ENCODE measurements at places on chromosomes 6 and 20.

DNA sequence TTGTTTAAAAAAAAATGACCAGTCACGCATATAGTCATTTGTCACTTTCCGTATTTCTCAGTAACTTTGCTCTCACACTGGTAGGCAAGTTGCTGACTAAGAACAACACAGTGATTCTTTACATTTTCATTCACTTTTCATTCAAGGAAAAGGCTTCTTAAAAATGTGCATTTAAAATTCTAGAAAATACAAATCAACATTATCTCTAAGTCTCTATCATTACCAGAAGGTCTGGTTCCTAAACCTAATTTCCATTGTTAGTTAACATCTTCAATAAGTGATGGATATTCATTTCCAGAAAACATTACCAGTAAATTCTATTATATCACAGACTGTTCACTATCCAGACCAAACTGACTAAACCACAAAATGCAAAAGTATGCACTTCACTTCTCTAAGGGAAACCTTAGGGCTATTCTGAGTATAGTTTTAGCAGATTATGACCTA, 115.3 kb downstream of the AHI1 start:
- no peak for DNase-seq

DNA sequence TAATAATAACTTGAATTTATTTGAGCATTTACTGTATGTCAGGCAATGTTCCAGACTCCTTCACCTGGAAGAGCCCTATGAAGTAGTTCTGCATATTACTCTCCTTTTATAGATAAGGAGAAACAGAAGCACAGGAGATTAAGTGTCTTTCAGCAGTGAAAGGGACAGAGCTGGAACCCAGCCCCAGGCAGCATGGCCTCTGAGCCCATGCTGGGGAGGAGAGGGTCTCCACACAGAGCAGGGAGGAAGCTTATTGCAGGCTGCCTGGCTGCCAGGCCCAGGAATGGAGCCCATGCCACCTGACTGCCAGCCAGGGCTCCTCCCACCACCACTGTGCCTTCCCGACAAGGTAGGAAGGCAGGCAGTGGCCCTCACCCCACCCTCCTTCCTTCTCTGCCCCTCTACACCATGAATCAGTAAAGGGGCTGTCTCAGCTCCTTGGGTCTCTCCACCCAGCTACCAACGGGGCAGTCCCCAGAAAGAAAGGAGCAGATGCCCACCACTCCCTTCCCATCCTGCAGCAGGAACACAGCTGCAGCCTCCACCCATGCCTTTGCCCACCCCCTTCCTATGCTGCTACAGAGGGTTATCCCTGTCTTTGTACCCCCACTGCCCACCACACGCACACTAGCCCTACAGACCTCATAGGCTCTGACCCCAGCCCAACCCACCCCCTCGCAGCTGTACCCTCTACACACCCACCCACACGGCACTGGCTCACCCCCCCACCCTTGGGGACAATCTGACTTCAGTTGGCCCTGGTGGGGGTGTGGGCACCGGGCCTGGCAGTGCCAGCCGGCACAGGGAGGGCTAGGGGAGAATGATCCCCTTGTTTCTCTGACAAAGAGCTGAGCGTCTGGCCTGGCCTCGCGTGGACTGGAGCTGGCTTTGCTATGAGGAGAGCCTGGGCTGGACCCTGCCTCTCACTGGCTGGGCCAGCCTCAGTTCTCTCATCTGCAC, 41.8 kb downstream of the TFEB start:
- no peak for DNase-seq

DNA sequence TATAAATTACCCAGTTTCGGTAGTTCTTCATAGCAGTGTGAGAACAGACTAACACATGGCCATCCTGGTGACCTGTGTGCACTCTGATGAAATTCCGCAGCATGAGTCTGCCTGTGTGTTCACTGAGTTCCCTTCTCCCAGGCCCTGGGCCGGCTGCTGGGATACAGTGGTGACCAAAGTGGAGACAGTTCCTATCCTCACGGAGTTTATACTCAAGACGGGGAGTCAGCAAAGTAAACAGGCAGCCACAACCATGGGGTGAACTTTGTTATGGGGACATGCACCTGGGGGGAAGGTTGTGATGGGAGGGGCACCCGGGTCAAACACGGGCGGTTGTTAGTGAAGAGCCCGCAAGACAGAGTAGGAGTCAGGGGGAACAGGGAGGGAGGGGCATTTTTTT, 202.0 kb downstream of the CDH4 start:
- DNase-seq: no peak

DNA sequence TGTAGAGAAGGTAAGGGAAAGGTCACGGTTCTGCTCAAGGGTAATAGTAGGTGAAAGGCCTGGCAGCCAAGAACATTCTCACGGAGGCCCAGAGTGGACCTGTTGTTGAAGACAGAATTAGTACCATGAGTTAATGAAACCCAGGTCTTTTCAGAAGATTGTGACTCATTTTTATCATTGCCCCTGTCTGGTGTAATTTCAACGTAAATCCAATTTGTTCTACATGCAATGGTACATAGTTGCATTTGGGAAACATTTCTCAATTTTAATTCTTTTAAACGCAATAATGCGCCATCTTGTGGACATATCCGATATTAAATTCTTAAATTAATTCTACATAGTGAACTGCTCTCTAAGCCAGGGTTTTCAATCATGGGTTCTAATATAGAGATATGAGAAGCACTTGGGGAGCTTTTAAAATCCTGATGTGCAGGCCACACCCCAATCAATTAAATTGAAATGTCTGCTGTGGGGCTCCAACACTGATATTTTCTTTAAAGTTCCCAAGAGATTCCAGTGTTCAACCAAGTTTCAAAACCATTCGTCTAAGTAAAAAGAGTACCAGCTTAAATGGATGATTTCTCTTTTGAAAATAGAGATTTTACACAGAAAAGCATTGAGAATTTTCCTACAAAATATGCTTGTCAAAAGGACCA, 257.4 kb downstream of the PLCB1 start:
- DNase-seq: peak; percentile 25

DNA sequence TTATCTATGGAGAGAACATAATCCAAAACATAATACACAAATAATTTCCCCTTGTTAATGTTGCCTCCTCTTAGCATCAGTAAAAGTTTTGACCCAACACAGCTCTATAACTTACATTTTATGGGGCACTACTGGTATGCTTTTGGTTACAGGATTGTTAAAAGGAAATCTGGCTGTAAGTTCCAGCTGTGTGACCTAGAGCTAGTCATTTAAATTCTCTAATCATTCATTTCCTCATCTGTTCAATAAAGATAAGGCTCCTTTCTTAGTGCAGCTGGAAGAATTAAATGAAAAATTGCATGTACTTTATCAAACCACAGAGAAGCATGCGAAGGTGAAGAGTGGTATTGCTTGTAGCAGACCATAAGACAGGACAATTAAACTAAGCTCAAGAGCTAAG, 4.6 kb downstream of the SLC17A2 start:
- DNase-seq: no peak

- DNase-seq: no peak
Measured at GRCh38 chr6:135192256-135193174, 11.4 kb downstream of the MYB start.

GRCh38 chr6:43746613-43747102, 23.4 kb upstream of the VEGFA start:
- DNase-seq: no peak

DNA sequence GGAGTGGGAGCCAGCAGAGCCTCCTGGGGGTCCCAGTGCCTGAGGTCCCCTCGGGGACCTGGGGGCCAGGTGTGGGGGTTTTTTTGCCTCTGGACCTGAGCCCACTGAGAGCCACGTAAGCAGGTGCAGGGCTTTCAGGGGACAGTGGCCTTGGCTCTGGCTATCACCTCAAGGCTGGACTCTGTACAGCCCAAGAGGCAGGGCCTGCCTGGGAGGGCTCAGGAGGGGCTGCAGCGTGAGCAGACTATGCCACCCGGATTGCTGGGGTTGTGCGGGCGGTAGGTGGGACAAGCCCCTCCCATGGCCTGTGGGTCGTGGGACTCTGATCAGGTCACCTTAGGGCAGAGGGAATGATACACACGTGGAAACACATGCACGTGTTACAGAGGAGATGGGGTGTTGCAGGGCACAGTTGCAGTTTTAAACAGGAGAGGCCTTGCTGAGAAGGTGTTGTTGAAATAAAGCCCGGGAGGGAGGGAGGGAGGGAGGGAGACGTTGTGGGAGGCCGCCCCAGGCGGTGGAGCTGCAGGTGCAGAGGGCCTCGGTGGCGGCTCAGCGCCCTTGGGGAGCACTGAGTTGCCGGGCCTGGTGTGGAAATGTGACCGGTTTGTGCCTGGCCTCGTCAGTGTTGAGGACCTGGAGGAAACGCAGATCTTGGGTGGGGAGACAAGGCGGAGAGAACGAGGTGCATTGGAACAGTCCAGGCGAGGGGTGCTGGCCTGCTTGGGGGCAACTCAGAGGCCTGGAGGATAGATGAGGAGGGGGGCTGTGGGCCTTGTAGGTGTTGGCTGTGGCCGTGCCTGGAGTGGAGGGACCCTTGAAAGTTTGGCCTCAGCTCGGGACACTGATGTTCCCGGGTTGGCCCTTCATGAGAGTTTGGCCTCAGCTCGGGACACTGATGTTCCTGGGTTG, 2.3 kb downstream of the TCEA2 start:
- DNase-seq: no peak

- peak; percentile 76 for DNase-seq
Measured at GRCh38 chr6:7137335-7138045, 29.7 kb downstream of the RREB1 start.

- DNase-seq: no peak
Measured at GRCh38 chr6:39608652-39609345, 116.4 kb downstream of the KIF6 start.

- DNase-seq: no peak
Measured at GRCh38 chr6:39521958-39522357, 199.5 kb upstream of the KCNK16 start.

- peak; percentile 93 for DNase-seq
Measured at GRCh38 chr6:142874676-142875075, 70.3 kb downstream of the HIVEP2 start.

GRCh38 chr6:158313989-158314388, 1.7 kb downstream of the TULP4 start:
- no peak for DNase-seq

DNA sequence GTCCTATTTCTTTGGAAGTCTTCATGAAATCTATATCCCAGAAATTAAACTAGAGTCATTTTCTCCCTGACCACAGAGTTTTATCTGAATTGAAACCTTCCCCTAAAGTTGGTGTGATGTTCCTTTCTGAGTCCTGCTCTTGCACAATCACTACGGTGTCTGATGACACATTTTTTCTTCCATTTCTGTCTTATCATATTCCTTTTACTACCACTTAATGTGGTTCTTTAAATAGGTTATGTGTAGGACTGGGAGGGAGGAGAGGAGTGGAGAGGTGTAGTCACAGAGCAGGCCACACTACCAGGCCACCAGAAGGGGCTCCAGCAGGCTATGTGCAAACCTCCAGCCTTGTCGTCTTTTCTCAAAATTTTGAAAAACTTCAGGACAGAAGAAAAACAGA, 39.7 kb upstream of the ATXN1 start:
- DNase-seq: no peak

GRCh38 chr6:90065173-90065572, 170.9 kb downstream of the GJA10 start:
- peak; percentile 47 for DNase-seq

- peak; percentile 84 for DNase-seq
Measured at GRCh38 chr6:6696867-6697531, 108.5 kb downstream of the LY86 start.

DNA sequence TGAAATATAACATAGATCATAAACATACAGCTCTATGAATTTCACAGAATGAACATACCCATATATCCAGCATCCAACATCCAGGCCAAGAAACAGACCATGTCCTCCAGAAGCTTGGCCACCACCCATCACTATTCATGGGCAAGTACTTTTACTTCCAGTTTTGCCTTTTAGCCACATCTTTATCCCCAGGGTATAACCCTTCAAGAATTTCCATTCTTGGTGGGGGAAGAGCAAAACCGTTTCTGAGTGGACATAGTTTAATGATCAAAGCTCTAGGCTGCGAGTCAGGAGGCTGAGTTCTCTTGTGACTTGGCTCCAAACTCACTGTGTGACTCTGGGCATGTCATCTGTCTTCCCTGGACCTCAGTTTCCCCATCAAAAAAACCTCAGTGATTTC, 78.3 kb downstream of the STK35 start:
- no peak for DNase-seq

GRCh38 chr6:168045141-168045691, 33.8 kb downstream of the FRMD1 start:
- DNase-seq: no peak

GRCh38 chr6:69311888-69312287, 484.9 kb downstream of the LMBRD1 start:
- peak; percentile 30 for DNase-seq

DNA sequence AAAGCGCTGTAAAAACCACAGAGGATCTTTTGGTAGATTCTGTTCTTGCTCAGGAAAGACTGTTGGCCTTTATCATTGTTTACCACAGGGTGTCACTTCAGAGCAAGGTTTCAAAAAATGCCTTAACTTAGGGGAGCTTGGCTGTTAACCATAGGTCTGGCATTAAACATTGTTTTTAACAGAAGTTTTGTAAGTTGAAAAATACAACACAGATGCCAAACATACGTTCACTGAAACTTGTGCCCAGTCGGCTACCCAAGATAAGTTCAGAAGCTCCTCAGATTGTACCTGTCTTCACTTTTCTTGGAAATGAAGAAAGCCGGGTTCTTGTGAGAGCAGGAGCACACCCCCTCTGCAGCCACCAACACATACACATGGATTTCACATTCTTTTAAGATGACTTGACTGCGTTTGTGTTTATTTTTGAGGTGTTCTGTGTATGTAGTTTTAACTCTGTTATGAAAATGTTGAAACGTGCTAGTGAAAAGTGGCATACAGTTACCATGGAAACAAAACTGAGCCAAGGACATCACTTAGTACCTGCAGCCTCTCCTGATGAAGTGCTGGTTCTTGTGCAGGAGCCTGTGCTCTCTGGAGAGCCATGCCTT, 64.9 kb downstream of the SYCP2L start:
- peak; percentile 54 for DNase-seq

- DNase-seq: no peak
Measured at GRCh38 chr6:118589649-118590365, 41.7 kb downstream of the PLN start.

- peak; percentile 46 for DNase-seq
Measured at GRCh38 chr6:44349904-44350649, 7.6 kb downstream of the SPATS1 start.

GRCh38 chr6:82197784-82198183, 49.8 kb downstream of the IBTK start:
- no peak for DNase-seq

DNA sequence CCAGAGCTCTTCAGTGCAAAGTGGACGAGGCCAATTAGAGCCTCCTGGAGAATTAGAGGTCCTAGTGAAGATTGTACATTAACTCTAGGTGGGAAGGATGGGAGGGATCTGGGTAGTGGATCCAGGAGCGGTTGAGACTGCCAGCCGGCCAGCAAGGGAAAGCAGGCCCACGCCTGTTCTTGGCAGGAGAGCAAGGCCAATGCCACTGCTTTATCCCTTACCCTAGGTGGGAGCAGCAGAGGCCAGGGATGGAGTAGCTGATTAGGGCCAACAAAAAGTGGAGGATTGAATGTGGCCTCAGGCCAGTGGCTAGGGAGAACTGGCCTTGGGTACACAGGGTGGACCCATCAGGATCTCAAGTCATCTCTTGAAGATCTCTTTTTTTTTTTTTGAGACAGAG, 3.7 kb downstream of the ITPR3 start:
- DNase-seq: no peak

- no peak for DNase-seq
Measured at GRCh38 chr20:1777476-1777820, 117.8 kb upstream of the SIRPA start.
